Erythroblast (primary cell): ENCODE measurements at places on chromosomes 4 and X.

GRCh38 chr4:127533028-127533700 lies 99.6 kb upstream of the INTU start:
- DNase-seq = peak; percentile 16

- DNase-seq = no peak
Measured at GRCh38 chrX:118904664-118905063, 69.8 kb upstream of the LONRF3 start.

- peak; percentile 5 for DNase-seq
Measured at GRCh38 chr4:114180481-114180880, 201.0 kb upstream of the ARSJ start.

GRCh38 chrX:68650491-68650890 lies 3.0 kb downstream of the STARD8 start:
- DNase-seq = no peak

- DNase-seq = no peak
Measured at GRCh38 chr4:152510349-152511147, 25.3 kb downstream of the FBXW7 start.

GRCh38 chrX:47193475-47194193 lies at the start of gene UBA1:
Gene UBA1 (plus strand): TSS chrX:47193829. CDS start chrX:47198803, 4,974 bp downstream.
- peak; percentile 93 for DNase-seq

DNA sequence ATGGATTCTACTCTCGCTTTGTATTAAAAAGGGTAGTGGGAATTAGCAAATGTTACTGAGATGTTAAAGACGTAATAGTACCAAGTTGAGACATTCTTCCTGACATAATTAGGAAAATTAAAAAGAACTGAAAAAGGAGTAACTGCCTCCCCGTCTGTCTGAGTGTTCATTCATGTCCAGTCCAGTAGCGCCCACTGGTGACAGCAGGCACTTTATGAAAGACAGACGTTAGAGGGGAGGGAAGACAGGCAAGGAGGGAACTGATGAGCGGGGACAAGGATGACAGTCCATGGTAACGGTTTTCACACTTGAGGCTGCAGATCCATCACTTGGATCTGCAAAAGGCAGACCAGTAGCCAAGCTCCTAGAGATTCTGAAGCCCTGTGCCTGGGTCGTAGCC lies 326.7 kb downstream of the STK32B start:
- DNase-seq = peak; percentile 48

DNA sequence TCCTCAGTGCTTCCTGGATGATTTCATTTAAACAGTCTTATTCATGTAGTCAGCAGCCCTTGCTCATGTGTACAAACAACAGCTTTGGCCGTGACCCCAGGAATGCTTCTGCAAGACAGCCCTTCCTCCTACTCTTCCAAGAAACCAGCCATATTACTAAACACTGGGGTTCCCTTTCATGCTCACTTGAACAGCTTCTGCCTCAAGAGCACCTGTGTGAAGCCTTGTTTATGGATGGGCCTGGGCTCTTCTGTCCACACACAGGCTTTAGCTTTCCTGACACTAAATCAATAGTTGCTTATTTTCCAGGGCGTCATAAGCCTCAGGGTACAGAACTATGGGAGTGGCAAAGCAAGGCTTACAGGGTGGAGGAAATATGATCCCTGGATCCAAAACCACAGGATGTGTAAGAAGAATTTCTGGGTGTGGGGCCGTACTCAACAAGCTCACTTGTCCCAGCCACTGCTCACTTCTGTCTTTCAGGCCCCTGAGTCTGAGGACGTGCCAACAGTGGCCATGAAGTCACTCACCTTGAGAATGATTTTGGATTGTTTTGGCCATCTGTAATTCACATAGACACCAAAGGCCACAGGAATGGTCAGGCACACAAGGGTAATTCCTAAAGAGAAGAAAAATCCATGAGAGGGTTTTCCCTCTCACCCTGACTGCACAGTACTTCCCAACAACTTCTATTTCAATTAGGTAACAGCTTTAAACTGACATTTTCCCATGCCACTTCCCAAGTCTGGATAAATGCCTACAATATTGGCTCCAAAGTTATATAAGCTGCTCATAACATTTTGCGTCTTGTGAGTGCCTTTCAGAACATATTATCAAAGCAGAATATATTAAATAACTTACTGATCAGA lies 17.7 kb downstream of the SLC10A6 start:
- DNase-seq = no peak

DNA sequence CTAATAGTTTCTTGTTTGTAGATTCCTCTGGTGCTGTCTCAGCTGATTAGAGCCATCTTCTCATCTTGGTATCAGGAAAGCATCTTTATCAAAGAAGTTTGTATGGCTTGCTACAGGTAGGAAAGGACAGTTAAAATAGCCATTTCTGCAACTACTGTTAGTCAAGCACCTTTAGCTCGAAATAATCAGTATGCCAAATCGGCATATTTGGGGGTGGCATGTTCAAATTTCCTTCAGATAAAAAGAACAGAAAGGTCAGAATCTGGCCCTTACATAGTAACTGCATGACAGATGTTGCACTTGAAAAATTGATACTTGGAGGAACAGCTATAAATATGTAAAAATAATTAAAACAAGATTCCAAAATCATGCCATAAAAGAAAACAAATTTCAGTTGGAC lies 4.8 kb downstream of the C4orf46 start:
- DNase-seq = no peak

DNA sequence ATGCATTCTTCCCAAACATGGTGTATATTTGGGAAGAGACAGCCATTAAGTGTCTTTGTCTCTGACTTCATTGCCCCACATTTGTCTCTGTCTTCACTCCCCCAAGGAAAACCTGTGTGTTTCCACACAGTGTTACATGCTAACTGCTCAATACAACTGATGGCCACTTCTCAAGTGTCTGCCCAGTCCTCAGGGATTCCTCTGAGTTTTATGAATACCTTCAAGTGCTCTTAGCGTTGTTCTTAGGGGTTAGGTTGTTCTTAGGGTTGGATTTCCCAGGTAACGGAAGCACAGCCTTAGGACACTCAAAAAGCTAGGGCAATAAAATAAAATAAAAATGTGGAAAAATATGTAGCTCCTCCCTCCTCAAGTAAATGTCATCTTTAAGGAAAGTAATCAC lies 64.7 kb upstream of the PLAC8 start:
- DNase-seq = no peak

DNA sequence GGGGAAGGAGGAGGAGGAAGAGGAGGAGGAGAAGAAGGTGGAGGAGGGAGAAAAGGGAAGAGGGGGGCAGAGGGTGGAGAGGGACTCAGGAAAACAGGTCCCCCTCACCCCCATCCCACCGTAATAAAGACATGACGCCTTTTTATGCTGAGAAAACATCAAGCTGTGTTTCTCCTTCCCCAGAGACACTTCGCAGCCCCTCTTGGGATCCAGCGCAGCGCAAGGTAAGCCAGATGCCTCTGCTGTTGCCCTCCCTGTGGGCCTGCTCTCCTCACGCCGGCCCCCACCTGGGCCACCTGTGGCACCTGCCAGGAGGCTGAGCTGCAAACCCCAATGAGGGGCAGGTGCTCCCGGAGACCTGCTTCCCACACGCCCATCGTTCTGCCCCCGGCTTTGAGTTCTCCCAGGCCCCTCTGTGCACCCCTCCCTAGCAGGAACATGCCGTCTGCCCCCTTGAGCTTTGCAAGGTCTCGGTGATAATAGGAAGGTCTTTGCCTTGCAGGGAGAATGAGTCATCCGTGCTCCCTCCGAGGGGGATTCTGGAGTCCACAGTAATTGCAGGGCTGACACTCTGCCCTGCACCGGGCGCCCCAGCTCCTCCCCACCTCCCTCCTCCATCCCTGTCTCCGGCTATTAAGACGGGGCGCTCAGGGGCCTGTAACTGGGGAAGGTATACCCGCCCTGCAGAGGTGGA lies 45.3 kb upstream of the SHOX start:
- DNase-seq = no peak
